Glomerular endothelial cell (primary cell): ENCODE measurements at places on chromosomes 3 and 15.

- DNase-seq: no peak
These were observed 90.2 kb downstream of the EDEM1 start for GRCh38 chr3:5277612-5278236.

- no peak for DNase-seq
These were observed 456.2 kb downstream of the ZNF385D start for GRCh38 chr3:21294768-21295167.

GRCh38 chr3:112353365-112353764 is 20.4 kb downstream of the CD200 start:
- DNase-seq: no peak

GRCh38 chr3:73917643-73918042 is 292.9 kb upstream of the PDZRN3 start:
- no peak for DNase-seq

- DNase-seq: no peak
These were observed 108.4 kb downstream of the MINAR1 start for GRCh38 chr15:79540551-79540950.

DNA sequence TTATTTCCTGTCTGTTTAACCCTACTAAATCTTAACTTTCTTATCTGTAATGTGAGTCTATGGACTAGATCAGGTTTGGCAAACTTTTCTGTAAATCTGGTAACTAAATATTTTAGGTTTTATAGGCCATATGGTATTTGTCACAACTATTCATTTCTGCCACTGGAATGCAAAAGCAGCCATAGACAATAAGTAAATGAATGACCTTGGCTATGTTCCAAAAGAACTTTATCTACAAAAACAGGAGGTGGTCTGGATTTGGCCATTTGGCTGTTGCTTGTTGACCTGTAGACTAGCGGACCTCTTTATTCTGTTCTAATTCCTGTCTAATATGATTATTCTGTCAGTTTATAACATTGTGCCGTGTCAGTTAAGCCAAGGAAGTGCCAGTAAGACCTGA is 314.2 kb downstream of the LPP start:
- no peak for DNase-seq

GRCh38 chr3:111324645-111325044 is 217.4 kb upstream of the CD96 start:
- DNase-seq: no peak

GRCh38 chr15:70189826-70190695 is 92.3 kb upstream of the TLE3 start:
- DNase-seq: no peak

DNA sequence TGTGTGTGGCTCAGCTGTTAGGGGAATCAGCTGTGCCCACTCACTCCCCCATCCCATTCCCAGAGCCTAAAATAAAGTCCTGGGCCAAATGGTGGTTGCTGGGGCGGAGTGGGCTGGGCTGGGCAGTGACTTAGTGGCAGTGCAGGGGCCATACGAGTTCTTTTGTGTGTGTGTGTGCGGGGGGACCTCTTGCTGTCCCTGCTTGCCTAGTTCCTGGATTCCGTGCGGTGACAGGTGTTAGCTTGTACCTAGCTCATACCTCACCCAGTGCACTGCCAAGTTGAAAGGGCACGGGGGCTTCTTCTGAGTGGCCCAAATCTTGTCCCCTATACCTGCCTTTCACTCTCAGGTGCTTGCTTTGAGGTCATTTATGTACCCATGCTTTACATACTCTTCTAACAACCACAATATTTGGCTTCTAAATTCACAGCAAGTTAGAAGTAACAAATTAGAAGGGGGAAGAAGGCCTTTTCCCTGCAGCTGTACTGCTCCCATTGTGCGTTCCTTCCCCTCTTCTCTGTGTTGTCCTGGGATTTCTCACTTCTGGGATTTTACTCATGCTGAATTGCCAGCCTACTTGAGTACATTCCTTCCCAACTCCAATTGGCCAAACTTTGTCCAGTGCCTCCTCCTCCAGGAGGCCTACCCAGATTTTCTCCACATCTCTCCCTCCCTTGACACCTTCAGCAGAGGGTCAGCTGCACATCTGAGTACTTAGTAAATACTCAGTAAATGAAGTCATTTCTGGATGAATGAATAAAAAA is 66.3 kb upstream of the POLG start:
- no peak for DNase-seq

GRCh38 chr3:194272221-194272620 is 78.9 kb downstream of the CPN2 start:
- DNase-seq: no peak

GRCh38 chr15:95558131-95558530 is 772.4 kb upstream of the NR2F2 start:
- no peak for DNase-seq
